ENCODE measurements at places on chromosomes 16 and 17.

DNA sequence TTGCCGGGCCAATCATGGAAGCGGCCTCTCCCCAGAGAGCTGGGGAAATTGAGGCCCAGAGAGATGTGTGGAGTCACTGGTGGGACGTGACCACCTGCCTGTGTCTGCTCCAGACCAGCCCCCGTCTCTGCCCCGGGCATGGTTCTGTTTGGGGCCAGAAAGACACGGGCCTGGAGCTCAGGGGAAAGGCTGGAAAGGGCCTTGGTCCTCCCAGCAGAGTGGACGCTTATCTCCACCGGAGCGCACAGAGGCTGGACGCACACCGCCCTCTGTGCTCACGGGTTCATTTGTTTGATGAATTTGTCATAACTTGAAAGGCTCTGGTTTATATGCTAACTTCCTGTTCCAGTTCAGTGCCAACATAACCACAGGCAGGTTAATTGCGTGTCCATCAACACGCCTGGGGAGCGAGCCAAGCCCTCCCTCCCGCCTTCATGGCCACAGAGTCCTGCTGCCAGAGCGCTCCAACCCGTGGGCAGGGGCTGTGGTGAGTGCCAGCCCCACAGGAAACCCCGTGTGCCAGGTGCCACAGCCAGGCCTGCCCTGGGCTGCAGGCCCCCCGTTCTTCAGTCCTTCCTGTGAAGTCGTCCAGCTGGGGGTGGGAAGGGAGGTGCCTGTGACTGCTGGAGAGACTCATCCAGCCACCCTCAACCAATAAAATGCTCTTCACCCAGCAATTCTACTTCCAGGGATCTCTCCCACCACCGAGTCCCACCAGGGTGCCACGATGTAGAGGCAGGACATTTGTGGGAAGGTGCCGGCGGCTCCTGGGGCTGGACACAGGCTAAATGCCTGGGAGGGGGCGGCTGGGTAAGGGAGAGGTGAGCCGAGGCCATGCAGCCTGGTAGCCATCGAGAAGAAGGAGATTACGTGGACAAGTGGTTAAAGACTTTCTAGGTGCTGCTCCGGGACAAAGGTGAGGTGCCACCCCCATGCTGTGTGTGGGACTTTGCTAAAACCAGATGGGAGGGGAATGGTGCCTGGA is 29.4 kb upstream of the BAHCC1 start:
- no peak for DNase-seq

DNA sequence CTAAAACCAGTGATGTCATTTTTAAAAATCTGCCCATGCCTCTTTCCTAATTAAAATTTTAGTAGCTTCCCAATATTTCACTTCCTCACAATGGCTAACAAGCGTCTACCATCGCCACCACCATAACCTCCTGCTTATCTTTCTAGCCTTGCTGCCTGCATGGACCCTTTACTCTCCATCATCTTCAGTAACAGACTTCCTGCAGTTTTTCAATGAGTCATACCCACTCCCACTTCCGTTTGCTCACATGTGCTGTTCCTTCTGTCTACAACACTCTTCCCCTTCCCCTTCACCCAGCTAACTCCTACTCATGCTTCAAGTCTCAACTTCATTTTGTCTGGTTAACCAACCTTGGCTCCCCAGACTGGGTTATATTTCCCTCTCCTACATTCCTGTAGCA is 12.8 kb upstream of the SKAP1 start:
- no peak for DNase-seq

GRCh38 chr16:66516509-66516807 is 33.5 kb downstream of the TK2 start:
- no peak for DNase-seq

- no peak for DNase-seq
Measured at GRCh38 chr17:70295329-70295728, 126.0 kb downstream of the KCNJ2 start.

DNA sequence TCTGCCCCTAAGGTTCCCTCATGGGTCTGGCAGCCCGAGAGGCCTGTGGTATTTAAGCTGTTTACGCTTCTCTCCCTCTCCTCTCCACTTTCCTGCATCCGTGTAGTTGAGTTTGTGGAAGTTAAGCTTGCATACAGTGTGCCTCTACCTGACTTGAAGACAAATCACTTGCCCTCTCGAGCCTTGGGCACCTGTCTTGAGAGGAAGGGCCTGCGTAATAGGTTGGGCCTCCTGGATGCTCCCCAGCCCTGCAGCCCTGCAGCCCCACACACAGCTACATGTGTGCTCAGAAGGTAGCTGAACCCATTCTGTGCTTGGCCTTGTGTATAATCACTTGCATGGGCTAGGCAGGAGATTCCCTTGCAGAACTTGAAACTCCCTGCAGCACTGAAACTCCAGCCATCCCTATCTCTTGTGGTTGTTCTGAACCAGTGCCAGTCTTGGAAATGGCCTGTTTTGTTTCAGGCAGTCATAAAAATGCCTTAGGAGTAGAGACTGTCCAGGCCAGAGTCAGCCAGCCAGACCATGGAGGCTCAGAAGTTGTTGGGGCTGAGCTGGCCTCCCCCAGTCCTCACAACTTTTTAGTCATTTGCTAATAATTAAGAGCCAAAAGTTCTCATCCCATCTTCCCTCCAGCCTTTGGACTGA is 134.6 kb downstream of the CLEC16A start:
- DNase-seq: no peak

DNA sequence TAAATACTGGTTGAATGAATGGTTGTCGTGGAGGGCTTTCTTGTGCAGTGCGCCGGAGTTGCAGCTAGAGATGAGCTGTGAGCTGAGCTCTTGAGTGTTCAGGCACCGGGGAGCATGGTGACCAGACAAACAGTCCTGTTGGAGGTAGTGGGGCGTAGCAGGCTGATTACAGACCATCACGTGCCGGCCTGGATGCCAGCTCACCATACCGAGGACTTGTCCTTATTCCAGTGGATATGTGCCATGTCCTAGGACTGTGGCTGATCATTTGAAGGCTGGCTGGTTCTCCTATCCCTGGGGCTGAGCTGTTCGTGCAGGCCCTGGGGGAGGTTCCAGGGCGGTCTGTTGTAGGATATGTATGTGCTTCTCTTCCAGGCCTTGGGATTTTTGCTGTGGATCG is 60.0 kb downstream of the ABCC1 start:
- DNase-seq: no peak

DNA sequence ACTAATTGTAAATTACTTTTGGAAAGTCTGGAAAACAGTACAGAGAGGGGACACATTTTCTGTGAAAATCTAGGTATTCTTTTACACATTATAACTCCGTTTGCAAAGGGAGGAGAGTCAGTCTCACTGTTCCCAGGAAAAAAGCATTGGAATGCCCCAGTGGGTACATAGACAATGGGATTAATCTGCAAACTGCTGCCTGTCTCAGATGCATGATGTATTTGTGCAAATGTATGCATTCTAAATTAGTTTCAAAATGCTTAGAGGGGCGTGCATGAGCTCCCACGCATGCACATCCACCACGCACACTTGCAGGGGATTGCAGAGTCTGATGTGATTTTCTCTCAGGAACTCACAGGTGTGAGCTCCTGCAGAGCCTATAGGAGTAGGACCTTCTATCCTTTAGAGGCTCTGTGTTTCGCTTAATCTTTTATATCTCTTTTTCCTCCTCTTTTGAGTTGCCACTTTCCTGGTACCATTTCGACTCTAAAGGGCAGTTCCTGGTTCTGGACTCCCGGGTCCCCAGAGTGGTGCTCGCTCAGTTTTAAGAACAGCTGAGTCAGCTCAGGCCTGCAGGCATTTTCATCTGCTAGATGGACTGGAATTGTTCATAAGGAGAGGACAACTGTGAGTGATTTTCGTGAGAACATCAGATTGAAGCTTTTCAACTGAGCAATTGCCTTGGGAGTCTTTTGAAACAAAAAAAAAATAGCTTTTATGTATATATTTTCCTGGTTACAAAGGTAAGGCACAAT is 1.1 kb downstream of the BCO1 start:
- DNase-seq: no peak

GRCh38 chr16:239948-240277 is 5.3 kb downstream of the FAM234A start:
- no peak for DNase-seq

DNA sequence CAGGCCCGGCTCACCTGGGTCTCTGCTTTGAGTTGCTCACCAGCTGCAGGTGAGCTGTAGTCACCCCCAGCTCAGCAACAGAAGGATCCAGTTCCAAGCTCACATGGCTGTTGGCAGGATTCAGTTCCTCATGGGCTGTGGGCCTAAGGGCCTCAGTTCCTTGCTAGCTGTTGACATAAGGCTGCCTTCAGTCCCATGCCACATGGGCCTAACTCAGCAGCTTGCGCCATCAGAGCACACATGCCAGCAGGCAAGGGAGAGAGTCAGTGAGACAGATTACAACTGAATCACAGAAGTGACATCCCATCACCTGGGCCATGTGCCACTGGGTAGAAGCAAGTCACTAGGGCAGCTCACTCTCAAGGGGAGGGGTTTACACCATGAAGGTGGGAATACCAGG is 24.7 kb downstream of the PSMD7 start:
- no peak for DNase-seq

DNA sequence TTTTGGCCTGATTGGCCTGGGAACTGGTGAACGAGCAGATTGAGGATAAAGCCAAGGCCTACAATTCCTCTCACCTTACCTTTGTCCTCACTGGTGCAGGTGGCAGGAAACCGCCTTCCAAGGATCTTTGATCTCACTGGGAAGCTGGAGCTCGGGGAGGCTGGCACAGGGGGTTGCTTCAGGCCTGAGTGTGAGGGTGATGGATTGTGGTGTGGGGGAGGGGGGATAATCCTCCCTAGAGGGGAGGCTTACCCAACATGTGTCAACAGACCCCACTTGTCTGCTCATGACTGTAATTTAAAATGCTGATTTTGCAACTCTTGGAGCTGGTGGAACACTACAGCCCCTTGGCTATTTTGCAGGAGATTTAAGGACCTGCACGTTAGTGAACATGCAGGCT is 4.5 kb upstream of the RMI2 start:
- DNase-seq: no peak

Data from T-helper 9 cell (primary cell).